ENCODE measurements at places on chromosomes 6 and 20.
A peak's percentile ranks its signal among the peaks of the same experiment; 100 is the strongest.

- DNase-seq: no peak
Measured at GRCh38 chr20:17343656-17344452, 117.0 kb downstream of the PCSK2 start.

GRCh38 chr6:39339096-39339867 lies 16.8 kb upstream of the KCNK16 start:
- DNase-seq: no peak

GRCh38 chr6:45896783-45897441 lies 118.7 kb downstream of the CLIC5 start:
- no peak for DNase-seq

DNA sequence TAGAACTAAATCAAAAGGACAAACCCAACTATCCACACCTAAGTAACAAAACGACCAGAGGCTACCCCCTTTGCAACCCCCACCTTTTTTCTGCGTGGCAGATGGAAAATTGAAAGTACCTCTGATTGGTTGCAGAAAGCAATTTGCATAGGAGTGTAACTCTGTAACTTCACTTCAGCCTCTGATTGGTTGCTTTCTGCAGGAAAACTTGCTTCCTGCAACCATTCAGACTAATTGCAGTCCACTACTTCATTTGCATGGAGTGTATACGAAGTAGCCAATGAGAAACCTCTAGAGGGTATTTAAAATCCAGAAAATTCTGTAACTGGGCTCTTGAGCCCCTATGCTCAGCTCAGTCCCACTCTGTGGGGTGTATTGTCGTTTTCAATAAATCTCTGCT lies 129.1 kb upstream of the OLIG3 start:
- DNase-seq: no peak

GRCh38 chr6:26251354-26252076 lies 113.5 kb upstream of the BTN3A2 start:
- peak; percentile 87 for DNase-seq

- DNase-seq: no peak
Measured at GRCh38 chr6:12567682-12568081, 148.9 kb upstream of the PHACTR1 start.

DNA sequence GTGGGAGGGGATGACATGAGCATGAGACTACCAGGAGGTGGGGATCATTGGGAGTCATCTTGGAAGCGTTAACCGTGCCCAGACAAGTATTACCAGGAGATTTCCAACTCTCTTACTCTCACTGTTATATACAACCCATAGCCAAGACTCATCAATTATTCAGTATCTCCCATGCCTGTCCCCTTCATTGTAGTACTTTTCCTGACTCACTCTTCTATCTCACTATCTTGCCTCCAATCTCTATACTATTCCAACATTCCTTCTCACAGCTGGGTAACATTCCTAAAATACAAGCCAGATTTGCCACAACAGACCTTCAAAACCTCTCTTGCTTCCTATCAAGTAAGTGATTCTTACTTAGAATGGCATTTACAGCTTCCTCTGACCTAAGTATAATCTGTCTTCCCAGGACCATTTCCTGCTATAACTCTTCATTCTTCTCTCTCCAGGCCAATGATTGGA lies 226.3 kb upstream of the SMLR1 start:
- DNase-seq: no peak

Measured in right forelimb (tissue), 1 donor.